ENCODE measurements at places on chromosomes 6 and 20.

DNA sequence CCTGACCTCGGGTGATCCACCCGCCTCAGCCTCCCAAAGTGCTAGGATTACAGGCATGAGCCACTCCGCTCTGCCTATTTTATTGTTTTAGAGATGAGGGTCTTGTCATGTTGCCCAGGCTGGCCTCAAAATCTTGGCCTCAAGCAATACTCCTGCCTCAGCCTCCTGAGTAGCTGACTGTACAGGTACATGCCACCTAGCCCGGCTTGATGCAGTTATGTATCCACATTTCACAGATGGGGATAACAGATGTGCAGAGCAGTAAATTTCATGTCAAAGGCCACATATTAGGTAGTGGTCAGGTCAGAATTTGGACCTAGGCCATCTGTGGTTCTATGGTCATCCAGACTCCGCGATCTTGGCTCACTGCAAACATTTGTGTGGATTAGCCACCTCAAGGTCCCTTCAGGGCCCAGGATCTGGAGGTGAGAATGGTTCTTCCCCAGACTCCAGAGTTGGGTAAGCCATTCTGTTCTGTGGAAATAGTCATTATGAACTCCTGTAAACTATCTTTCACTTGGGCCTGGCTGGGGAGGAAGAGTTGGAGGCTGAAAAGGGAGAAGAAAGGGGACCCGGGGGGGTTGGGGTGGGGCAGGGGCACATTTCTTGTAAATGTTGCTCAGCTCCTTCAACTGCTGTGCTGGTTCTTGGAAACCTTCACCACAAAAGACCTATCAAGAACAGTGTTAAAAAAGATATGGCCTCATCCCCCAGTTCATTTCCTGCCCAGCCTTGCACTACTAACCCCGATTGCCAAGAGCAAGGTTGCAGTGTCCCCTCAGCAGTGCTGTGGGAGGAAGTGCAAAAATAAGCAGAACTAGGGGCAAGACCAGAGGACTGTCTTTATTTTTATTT lies 13.0 kb downstream of the PIM1 start:
- no peak for DNase-seq

DNA sequence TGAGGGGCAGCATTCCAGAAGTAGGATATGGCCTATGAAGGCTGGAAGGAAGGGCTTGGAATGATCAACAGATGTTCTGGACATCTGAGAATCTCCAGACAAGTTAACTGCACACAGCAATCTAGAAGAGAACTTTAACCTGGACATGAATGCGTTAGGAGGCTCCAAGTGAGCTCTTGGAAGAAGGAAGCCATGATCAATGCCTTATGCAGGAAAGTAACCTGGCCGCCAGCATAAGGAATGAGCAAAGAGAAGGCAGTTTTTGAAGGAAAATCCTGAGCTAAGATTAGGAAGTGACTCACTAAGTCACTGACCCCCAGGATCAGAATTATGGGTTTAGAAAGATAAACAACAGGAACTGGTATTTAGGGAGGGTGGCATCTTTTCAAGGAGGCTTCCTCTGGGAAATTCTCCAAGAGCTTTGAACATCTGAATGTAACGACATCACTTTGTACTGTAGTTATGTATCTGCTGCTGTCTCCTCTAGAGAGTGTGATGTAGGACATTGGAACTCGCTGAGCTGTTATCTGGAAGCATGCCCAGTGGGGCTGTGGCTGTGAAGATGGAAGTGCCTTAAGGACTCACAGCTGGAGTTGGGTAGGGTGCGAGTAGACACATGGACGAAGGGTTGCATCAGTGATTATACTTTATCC lies 236.8 kb downstream of the PACRG start:
- no peak for DNase-seq

- DNase-seq: no peak
Measured at GRCh38 chr6:48615041-48615440, 504.0 kb upstream of the PTCHD4 start.

GRCh38 chr6:108673602-108674001 lies 112.9 kb downstream of the FOXO3 start:
- DNase-seq: no peak

DNA sequence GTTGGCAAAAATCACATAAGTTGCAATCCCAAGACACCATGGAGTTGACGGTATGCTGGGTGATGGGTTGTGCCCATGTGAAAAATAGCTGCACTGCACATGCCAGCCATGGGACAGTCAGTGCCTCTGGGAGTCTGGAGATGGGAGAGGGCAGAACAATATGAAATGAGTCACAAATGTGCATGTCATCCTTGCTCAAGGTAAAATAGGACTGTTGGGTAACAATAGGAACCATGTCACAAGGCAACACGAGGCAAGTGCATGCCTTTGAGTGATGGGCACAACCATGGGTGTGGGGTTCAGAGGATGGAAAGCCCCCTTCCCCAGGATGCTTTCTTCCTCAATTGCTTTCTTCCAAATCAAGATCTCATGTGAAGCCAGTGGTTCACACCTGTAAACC lies 70.5 kb upstream of the PIM1 start:
- DNase-seq: no peak

GRCh38 chr6:9537381-9537780 lies 877.5 kb downstream of the TFAP2A start:
- no peak for DNase-seq
